ENCODE measurements at places on chromosomes 5 and 9.

GRCh38 chr5:74124826-74125225, 498.8 kb downstream of the ARHGEF28 start:
- no peak for DNase-seq

DNA sequence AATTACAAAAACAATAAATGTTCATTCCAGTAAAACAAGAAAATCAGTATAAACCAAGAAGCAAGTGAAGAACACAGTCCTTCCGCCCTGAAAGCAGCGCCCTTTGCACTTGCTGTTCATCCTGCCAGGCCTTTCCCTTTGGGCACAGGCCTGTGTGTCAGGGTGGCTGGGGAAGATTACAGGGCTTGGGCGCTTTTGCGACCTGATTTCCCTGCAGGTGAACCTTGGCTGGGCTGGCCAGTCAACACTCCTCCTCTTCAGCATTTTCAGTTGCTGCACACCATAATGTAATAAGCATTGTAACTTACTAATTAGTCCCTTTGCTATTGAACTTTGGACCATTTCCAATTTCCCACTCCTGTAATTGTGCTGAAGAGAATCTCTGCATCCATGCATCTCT, 38.6 kb upstream of the TDRD7 start:
- no peak for DNase-seq

- no peak for DNase-seq
These were observed 147.3 kb upstream of the FST start for GRCh38 chr5:53333160-53333559.

DNA sequence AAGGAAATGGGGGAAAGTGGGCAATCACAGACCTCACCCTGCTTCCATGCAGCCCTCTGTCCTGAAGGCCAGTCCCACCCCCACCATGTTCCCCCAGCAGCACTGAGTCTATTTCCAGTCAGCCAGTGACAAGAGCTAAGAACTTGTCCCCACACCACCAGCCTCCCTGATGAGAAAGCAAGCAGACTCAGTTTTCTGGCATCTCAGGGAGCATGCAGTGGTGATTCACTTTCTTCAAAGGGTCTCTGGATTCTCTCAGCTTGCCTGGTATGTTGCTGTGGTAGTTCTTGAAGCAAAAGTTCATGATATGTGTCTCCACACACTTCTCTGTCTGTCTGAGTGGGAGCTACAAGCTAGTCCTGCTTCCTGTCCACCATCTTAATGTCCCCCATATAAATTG, 799.9 kb upstream of the TYRP1 start:
- DNase-seq = no peak

GRCh38 chr5:100319885-100320284, 215.3 kb upstream of the FAM174A start:
- no peak for DNase-seq
